Left kidney (tissue), 8 donors: ENCODE measurements at places on chromosomes 11 and 22.

DNA sequence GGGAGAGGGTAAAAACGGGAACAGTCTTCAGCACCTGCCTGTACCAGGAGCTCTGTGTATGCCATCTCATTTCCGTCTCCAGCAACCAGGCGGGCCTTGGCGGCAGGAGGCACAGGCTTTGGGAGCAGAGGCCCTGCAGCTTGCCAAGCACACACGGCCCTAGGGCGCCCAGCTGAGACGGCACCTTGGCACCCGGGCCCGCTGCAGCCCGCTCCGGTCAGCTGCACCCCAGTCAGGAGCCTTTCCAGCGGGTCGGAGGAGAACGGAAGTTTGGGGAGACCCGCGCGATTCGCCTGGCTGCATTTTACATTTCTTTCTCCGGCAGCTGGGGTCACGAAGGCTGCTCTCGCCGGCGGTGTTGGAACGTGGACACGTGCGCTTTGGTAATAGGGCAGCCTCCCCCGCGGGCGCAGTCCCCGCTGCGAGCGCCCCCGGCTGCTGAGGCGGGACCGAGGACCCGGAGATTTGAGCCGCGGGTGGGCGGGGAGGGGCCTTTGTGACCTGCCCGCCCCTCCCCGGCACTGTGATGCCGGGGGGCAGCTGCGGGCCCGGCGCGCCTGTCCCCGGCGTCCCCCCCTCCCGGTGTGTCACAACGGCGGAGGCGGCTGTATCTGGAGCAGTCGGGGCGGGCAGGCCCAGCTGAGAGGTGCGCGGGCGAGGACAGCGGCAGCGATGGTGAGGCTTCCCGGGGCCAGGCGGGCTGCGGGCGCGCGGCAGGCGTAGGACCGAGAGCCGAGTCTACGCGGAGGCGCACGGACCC, at the start of gene TUBA8:
TSS of gene TUBA8 (plus strand) at position 616 of the 760 bp plus-strand sequence. CDS start at position 673, 57 bp downstream.
- peak; percentile 59 for DNase-seq

DNA sequence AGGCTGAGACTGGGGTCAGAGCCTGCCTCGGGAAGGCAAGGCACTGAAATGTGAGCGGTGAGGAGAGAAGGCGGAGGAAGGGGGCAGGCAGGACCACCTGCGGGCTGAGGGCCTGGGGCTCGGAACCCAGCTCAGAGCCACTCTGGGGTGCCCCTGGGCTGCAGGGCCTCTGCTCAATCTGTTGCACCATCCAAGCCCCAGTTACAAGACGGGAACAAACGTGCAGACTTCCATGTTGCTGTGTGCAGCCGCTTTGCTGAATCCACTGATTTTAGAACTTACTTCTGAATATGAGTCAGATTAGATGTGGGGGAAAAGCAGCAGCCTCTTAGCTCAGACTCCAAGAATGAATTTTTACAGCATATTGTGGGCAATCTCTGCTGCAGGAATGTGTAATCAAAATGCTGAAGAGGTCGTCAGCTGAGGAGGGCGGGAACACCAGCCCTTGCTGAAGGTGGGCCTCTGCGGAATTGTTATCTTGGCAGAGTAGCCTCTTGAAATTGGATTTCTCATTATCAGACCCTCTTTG, 21.6 kb downstream of the PARVG start:
- DNase-seq: no peak

- no peak for DNase-seq
Measured at GRCh38 chr22:17648569-17648968, 10.0 kb downstream of the BCL2L13 start.

GRCh38 chr22:44732017-44732561, 20.3 kb upstream of the ARHGAP8 start:
- no peak for DNase-seq

DNA sequence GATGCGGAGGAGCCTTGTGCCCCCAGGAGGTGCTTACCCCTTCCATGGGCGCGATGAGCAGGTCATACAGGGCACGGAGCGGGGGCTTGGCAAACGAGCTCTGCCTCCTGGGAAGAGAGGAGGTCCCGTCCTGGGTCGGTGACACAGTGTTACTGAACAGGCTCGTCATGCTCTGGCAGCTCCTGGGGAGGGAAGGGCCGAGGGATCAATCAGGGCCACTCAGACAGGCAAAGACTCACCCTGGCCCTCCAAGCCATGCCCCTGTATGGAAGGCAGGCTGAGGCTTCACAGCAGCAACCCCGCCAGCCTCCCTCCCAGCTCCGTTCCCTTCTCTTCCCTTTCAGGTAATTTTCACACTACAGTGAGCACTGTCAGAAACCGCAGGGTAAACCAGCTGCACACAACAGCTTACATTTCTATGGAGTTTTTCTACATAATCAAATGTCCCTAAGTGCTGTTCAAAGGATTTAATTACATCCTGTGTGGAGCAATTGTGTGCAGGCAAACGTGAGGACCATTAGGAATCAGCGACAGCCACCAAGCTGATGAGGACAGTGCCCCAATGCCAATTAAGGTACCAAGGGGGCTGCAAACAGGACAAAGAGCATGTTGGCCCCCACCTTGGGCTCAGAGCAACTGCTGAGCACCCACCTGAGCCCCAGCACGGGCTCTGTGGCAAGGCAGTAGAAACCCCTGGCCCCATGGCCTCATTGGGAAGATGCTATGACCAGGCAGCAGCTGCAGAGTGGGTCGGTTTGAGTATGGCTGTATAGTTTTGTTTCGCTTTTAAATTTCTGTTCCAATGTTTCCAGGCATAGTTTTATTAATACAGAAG, 95.4 kb upstream of the PITPNB start:
- no peak for DNase-seq

DNA sequence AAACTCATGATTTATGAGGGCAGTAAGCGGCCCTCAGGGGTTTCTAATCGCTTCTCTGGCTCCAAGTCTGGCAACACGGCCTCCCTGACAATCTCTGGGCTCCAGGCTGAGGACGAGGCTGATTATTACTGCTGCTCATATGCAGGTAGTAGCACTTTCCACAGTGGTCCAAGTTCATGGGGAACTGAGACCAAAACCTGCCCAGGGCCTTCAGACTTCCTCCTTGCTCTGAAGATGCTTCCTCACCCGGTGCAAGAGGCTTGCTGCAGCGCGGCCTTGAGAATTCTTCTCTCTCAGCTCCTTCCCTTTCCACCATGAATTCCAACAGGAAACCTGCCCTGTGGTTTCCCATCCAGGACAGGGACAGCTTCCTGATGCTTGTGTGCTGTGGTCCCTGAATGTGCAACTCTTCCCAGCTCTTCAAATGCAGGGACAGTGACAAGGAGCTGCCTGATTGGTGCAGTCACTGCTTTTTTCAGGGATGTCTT, 53.9 kb downstream of the GGTLC2 start:
- DNase-seq: no peak

- DNase-seq: peak; percentile 21
Measured at GRCh38 chr11:26572770-26573402, 823 bp upstream of the MUC15 start.

DNA sequence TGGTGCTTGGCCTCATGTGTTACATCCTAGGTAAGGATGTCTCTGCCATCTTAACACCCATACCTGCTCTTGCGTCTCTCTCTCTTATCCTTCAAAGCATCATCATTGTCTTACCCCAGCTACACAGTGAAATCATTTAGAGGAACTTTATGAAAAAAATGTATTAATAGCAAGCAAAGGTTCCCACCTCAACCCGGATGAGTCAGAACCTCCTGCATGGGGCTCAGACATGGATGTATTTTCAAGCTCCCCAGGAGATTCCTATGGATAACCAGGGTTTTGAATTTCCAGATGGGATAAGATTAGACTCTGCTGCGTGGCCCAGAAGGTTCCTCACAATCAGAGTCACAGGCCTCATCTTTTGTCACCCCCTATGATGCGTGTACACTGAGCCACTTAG, 89.1 kb upstream of the NNMT start:
- DNase-seq: no peak

GRCh38 chr22:27748751-27749191, 52.8 kb downstream of the MN1 start:
- no peak for DNase-seq

DNA sequence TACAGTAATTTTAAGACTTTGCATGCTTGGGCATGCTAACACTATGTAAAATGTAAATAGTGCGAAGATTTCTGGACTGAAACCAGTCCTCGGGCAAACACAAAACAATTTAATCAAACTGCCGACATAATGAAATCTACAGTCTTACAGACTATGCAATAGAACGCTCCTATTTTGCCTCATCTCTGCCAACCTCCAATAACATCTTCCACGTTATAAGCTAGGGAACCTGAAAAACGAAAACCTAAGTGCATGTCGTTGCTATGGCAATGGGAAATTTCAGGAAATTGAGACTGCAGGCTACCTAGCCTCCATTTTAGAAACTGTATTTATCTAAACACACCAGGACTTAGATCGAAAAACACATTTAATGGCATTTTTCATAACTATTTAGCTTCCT, 1.1 kb downstream of the CSTF3 start:
- peak; percentile 69 for DNase-seq

- DNase-seq: no peak
Measured at GRCh38 chr11:120863359-120863758, 160.5 kb upstream of the TBCEL start.

GRCh38 chr11:119756169-119756865, 27.3 kb upstream of the NECTIN1 start:
- no peak for DNase-seq

- DNase-seq: peak; percentile 8
Measured at GRCh38 chr11:57426439-57426928, 437 bp downstream of the SLC43A3 start.

- DNase-seq: no peak
Measured at GRCh38 chr11:17853280-17853679, 118.7 kb downstream of the KCNC1 start.

GRCh38 chr11:31968461-31969358, 122.2 kb upstream of the RCN1 start:
- no peak for DNase-seq

- DNase-seq: no peak
Measured at GRCh38 chr11:64396079-64396591, 37.2 kb downstream of the RPS6KA4 start.

- no peak for DNase-seq
Measured at GRCh38 chr22:32558681-32559355, 84.2 kb downstream of the FBXO7 start.

DNA sequence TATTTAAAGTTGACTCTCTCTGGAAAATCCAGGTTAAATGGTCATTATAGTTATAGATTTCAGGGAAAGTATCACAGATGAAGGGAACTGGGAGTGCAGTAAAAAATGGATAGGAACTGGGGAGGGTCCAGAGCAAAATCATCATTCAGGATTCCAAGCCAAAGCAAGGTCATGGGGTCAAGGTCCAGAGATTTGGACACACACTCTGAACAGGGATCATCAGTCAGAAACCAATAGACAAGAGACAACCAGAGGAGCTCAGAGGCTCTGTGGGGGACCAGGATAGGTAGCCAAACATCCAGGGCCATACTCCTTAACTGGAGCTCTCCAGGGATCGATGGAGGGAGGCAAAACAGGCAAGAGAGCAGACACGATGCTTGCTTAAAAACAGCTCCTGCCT, 27.3 kb upstream of the PSMA1 start:
- DNase-seq: no peak

GRCh38 chr22:37299969-37300509, 17.7 kb downstream of the CYTH4 start:
- no peak for DNase-seq

GRCh38 chr11:16312233-16312765, 44.0 kb downstream of the SOX6 start:
- no peak for DNase-seq

DNA sequence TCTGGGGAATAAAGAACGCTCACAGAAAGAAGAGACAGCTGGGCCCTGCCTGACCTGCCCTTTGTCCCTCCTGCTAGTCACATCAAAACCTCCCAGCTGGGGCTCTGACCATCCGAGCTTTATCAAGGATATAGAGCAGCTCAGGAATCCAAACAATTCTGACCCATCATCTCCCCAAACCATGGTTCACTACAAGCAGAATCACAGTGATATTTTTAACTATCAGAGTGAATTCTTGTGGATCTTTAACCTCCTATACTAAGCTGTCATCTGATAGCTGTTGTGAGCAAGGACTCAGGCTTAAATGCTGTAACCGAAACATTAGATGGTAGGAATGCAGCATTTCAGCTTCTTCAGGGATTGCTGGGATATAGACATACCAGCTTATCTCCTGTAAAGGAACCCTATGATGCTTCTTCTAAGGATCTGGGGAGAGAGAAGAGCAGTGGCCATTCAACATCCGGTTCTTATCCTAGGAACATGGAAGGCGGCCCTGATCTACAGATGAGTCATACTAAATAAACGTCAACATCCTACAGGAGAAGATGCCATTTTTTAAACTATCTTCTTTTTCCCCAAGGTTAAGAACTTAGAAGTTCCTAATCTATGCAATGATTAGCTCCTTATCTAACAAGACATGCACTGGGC, 84.7 kb upstream of the AKIP1 start:
- DNase-seq: no peak

DNA sequence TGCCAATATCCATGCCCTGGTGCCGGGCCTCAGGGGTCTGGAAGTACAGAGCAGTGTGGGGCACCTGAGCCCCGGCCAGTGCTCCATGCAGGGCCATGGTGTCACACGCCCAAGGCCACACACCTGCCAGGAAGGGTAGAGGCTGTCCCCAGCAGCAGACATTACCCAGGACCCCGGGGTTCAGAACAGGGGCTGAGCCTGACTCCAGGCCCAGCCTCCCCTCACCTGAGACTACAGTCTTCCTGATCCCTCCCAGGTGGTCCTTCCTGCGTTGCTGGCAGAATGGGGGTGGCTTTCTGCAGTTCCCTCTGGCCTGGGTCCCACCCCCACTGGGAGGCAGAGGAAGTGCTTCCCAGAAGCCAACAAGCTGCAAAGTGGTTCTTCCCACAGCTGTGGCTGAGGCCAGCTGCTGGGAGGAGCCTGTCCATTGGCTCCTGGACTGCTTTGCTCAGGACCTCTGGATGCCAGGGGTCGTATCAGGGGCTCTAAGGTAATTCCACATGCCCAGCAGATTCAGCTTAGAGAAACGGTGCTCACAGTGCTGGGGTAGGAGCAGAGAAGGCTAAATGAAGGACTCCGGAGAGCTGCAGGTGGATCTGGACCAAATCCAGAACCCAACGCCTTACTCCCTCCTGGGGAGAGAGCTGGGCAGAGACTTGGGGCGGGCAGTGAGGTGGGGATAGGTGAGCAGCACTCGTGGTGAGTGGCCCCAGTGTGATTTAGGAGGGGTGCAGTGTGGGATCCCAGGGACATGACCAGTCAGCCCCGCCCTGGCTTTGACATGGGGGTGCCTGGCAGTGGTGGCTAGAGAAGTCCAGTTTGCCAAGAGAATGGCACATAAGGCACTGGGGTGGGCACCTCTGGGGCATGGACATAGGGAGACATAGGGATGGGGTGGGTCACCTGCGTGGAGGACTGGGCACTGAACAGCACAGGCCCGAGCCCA, 12.6 kb downstream of the TCIRG1 start:
- no peak for DNase-seq

DNA sequence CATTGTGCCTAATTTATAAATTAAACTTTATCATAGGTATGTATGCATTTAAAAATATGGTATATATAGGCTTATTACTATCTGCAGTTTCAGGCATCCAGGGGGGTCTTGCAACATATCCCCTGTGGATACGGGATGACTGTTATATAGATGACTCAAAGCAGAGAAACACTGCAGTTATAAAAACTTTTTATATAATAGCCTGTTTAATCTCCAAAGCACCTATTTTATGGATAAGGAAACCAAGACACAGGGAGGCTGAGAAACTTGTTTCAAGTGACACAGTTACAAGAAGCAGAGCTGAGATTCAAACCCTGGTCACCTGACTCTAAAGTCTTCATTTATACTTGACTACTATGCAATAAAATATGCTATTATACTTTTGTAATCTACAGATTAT, 897.7 kb downstream of the KCNA4 start:
- no peak for DNase-seq

- DNase-seq: no peak
Measured at GRCh38 chr11:83115551-83115950, 41.4 kb upstream of the PCF11 start.
